NCI-H2029 (cell line): ENCODE measurements at places on chromosomes 4 and X.

DNA sequence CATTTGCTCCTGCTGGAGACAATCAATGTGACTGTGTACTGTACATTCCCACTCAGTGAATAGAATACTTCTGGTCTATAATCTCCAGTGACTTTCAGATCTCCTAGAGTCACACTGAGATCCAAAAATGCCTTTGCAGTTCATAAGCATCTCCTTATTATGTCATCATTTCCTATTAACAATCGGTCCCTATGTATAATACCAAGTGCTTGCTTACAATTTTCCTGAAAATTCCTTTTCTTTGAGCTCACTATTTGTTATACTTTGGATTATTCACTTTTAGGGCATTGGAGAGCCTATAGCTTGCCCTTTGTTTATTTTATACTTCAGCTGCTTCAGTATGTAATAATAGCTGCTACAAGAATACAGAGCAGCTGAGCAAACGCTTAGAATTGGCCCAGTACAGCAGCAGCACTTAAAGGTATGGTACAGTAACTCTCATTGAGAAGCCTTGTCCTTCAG lies 313.0 kb downstream of the DCTD start:
- DNase-seq: peak; percentile 62

DNA sequence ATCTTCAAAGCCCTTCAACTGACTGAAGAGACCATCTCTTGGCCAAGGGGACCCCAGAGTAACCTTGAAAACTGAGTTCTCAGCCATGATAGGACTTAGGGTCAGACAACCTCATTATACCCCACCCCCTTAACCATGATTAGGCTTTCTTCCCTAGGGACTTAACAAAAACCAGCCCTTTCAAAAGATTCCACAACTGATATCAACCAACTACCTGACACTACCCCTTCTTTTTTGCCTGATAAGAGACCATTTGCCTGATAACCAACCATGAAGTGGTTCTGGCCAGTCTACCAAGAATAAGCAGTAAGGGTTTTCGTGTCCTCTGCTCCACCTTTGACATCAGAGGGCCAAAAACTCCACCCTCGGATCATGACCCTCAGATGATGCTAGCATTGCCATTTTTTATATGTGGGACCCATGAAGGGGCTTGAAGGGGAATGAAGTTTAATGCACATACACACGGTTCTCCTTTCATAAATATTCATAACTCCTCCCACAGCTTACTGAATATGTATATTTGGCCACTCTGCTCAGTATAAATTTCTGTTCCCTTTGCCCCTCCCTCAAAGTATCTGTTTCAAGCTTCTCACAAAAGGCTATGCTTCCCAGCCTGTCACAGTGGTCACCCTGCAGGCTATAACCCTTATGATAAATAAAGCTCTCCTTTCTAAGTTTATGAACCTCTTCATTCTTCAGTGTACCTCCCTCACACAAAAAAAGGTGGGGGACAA lies 12.3 kb downstream of the TBCK start:
- DNase-seq: no peak

GRCh38 chr4:42710329-42710728 lies 53.4 kb upstream of the ATP8A1 start:
- DNase-seq: no peak

GRCh38 chr4:106587558-106587957 lies 219.0 kb upstream of the GIMD1 start:
- no peak for DNase-seq

DNA sequence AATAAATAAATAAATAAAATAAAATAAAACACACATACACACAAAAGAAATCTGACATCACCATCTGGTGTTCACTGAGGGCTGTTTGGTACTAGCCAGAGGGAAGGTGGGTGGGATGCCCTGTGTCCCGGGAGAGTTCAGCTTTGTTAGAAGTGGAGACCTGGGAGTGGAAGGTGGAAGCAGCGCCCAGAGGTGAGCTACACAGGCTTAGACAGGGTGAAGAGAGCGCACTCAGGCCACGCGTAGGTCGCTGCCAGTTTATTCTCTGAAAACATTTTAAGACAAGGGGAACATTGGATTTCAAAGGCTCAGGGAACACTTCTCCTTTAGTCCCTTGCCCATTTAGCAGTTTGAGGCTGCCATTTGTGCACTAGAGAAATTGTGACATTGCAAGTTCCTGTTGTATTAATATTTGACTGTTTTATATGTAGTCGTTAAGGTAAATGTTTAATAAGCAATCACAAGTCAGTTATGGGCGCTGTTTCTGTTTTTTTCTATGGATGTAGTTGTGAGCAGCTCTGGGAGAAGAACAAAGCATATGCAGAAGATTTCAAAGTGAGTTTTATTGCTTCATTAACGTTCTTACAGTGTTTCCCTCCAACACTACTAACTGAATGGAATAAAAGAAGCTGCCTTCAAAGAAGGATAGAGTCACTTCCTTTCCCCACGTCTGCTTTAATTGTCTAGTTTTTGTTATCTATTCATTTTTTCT lies 405.5 kb upstream of the NR3C2 start:
- no peak for DNase-seq

- no peak for DNase-seq
Observed at GRCh38 chrX:53073115-53073586, 9.0 kb upstream of the TSPYL2 start.

DNA sequence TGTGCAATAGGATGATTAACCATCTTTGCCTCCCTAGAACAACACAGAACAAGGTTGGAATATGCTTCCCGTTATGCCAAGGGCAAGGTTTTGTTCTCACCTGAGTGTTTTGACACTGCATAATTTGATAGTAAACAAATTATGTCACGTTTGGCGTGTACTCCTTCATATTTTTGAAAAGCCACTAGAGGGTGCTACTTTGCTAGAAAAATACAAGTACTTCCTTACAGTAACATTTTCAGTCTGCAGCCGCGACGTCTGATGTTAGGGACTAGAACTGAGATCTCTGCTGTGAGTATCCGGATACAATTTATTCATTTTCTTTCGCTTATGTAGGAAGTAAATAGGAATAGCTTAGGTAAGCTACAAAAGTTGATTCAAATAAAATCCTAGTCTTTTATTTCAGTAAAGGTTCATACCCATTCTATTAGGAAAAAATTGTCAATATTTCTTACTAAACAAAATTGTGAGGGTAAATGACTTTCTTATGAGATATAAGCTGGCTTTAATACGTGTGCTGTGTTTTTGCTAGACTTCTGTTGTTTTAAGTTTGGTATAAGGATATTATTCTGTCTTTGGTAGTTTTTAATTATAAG lies 181.1 kb upstream of the WDFY3 start:
- peak; percentile 88 for DNase-seq

DNA sequence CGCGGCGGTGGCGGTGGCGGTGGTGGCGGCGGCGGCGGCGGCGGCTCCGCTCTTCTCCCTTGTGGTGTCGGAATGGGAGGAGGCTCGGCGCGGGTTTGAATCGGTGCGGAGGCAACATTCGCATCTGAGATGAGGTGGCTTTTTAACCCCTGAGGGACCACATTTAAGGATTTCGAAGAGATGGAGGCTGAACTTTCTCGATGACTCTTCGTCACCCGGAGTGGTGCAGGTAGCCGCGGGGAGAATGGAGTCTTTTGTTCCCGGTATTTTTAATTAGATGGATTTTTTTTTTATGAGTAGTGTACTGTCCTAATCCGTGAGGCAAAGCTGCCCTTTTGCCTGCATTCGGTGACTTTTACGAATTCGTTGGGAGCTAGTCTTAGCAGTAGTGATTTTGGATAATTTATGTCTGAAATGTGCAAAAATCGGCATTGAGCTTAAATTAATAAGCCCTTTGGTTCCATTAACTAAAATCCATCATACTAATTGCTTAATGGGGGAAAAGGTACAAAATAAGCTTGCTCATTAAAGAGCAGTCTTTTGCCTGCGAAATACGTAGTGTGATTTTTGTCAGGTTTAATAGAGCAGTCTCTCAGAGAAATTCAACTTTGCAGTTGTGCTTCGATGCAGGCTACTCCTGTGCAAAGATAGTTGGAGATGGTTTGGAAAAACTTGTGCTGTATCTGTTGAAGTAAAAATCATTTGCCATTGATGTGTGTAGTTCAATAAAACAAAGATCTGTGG lies 206.2 kb downstream of the TENM3 start:
- DNase-seq: peak; percentile 58

- DNase-seq: no peak
Observed at GRCh38 chrX:112147206-112147605, 64.6 kb upstream of the TRPC5 start.

GRCh38 chr4:17511950-17512795 lies at the start of gene QDPR:
QDPR (minus strand) TSS chr4:17512090; CDS start chr4:17512054, 36 bp downstream.
- DNase-seq: peak; percentile 49
